OCI-LY7 (cell line): ENCODE measurements at places on chromosomes 16 and 17.

- no peak for DNase-seq
Measured at GRCh38 chr17:80577876-80578570, 33.4 kb downstream of the RPTOR start.

DNA sequence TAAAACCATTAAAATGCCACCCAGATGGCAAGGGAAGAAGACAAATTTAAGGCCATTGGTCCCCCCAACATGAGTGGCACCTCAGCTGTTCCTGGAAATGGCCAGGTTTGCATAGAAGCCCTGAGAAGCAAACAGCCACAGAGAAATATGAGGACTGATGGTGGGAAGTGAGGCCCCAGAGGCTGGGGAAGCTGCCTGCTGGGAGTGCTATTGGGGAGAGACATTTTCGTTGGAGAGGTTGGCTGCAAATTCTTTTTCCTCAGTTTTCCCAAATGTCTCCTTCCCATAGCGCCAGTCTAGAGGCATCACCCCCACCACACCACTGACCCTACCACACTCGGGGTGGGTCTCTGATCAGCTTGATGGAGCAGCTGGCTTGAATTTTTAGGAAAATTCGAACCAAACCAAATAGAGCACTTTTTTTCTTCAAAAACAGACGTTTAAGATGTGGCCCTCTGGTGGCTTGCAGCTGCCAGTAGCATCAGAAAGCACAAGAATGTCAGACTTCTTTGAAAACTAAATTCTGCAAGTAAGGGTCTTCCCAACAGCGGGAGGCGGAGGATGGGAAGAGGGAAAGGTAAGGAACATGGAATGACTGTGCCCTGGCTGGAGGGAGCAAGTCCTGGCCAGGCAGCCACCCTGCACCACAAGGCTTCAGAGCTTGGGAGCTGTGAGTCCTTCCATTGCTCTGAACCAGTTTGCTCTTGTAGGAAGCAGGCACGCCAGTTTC lies 13.2 kb upstream of the SLC12A3 start:
- DNase-seq, result peak; percentile 65

- DNase-seq, result no peak
Measured at GRCh38 chr16:71428883-71429282, 13.0 kb downstream of the TLE7 start.

- no peak for DNase-seq
Measured at GRCh38 chr16:6165330-6165979, 1067.9 kb upstream of the EEF2KMT start.

DNA sequence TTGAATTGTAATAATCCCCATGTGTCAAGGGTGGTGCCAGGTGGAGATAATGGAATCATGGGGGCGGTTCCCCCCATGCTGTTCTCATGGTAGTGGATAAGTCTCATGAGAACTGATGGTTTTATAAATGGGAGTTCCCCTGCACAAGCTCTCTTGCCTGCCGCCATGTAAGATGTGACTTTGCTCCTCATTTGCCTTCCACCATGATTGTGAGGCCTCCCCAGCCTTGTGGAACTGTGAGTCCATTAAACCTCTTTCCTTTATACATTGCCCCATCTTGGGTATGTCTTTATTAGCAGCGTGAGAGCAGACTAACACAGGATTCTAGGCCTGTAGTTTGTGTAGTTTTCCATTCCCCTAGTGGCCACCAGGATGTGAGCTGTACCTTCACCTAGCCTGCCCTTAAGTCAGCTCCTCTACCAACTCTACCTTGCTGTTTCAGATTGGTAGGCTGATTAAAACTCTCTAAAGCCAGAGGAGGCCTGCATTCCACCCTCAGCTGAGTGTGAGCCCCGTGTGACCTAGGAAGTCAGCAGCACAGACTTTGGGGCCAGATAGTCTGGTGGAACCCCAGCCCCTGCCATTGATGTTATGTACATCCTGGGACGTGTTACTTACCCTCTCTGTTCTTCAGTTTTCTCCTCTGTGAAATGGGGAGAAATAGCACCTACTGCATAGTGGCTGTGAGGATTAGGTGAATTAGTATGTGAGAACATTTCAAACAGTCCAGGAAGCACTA lies 252.4 kb upstream of the CACNG5 start:
- DNase-seq, result no peak

DNA sequence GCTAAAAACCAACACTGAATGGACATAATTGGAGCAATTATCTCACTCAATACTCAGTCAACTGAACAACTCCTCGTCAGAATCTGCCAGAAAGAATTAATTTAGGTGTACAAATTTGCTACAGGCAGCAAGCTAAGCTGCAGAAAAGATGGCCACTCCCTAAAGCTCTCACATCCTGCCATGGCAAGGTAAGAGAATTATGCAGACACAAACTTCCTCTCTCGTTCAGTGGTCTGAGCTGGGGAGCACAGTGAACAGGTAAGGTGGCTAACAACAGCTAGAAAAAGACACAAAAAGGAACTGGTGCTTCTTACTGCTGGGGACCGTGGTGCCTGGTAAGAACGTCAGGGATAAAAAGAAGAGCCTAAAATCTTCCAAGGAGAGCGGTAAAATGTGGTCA lies 74.9 kb upstream of the BCAR1 start:
- DNase-seq, result peak; percentile 39

DNA sequence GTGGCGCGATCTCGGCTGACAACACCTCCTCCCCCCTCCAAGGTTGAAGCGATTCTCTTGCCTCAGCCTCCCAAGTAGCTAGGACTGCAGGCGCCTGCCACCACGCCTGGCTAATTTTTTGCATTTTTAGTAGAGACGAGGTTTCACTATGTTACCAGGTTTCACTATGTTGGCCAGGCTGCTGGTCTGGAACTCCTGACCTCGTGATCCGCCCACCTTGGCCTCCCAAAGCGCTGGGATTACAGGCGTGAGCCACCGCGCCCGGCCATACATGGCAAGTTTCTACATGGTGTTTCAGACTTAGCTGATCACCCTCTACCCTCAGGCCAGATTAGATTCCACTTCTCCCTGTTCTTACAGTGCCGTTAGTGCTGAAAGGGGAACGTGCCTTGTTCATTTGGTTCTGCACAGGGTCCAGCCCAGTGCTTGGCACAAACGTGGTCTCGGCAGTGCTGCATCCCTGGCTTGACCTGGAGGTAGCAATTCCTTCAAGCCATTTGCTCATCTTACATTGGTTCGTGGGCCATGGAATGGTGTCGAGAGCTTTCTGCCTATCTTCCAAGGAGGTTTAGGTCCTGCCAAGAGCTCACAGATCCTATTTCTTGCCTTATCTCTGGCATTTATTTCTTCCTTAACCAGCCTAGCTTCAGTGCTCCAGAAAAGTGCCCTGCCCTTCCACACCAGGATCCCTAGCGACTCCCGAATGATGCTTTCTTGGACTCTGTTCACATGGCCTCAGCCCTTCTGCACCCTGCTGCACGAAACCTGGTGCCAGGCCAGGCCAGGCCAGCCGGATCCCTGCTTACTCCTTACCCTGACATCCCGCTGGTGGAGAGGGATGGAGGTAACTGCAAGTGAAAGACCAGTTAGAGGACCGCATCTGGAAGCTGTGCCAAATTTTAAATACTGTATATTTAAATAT lies 14.8 kb upstream of the AURKB start:
- no peak for DNase-seq

DNA sequence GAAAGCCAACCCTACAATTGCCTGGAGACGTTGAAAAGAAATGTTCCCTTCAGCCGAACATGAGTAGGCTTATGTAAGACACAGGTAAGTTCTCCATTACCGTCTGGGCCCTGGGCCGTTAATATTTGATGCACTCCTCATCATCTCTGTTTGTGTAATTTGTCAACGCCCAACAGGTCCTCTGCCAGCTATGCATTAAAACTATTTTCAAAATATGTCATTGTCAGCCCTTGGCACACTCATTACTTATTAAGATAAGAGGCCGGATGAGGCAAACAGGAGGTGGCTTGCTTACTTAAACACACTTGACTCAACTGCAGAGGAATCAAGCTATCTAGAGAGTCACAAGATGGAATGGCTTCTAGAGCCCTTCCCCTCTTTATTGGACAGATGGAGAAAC lies 544.9 kb downstream of the TOX3 start:
- DNase-seq, result no peak

GRCh38 chr17:43769426-43769825 lies 9.4 kb downstream of the DUSP3 start:
- no peak for DNase-seq

GRCh38 chr16:78199325-78200022 lies 100.0 kb downstream of the WWOX start:
- DNase-seq, result no peak

- DNase-seq, result no peak
Measured at GRCh38 chr17:79073706-79074088, 927 bp upstream of the ENGASE start.

- DNase-seq, result no peak
Measured at GRCh38 chr17:9668517-9668916, 23.2 kb downstream of the USP43 start.

DNA sequence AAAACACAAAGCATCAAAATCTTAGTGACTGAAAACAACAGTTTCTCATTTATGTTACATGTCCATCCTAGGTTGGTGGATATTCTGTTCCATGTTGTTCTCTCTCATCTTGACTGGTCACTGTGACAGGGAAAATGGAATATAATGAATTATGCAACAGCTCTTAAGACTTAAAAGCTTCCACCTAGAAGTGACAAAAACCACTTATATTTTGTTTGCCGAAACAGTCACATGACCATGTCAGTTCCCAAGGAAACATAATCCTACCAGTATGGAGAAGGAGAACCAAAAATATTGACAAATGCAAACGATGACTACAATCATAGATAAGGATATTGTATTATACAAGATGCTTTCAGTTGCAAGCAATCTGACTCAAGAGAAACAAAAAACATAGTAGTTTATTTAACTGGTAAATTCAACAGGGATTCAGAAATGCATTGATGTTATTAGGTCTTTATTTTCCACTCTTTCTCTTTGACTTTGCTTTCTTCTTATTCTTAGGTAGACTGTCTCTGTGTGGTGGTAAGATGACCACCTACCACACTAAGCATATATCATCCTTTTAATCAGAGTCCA lies 103.8 kb downstream of the SSH2 start:
- no peak for DNase-seq

- DNase-seq, result peak; percentile 43
Measured at GRCh38 chr16:10868104-10868595, 8.9 kb upstream of the CIITA start.

- no peak for DNase-seq
Measured at GRCh38 chr16:17084130-17084529, 386.6 kb downstream of the XYLT1 start.

- no peak for DNase-seq
Measured at GRCh38 chr17:82281502-82282238, 8.2 kb upstream of the CSNK1D start.

DNA sequence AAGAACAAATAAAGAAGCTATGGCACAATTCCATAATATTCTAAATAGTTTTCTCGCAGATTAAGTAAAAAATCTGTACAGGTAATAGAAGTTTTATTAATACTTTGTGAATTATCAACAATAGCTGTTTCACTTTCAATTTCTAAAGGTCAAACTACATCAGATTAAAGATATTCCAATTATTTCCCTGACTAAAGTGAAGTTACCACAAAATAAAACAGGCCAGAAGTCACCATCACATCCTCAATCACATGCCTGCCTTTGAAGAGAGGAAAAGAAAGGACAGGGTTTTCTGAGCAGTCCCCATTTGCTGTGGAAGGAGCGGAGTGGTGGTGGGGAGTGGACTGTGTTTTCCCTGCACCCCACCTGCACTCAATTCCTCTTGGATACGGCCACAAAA lies 11.1 kb downstream of the ITFG1 start:
- no peak for DNase-seq

DNA sequence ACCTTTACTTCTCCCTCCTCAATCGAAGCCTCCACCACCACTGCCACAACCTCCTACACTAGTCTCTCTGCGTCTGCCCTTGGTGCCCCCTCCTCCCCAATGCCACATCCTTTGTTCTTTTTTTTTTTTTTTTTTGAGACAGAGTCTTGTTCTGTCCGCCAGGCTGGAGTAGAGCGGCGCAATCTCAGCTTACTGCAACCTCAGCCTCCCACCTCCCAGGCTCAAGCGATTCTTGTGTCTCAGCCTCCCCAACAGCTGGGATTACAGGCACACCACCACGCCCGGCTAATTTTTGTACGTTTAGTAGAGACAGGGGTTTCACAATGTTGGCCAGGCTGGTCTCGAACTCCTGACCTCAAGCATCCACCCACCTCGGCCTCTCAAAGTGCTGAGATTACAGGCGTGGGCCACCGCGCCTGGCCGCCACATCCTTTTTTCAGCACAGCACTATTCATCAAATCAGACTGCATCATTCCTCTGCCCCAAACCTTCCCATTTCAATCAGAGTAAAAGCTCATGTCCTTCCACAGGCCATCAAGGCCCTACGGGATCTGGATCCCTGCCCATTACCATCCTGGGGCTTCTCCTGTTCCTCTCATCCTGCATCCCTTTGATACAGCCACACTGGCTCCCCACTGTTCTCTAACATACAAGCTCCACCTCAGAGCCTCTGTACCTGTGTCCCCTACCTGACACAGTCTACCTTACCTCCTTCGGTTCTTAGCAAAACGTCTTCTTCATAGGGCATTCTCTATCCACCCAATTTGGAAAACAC lies 2.0 kb downstream of the KLHL11 start:
- no peak for DNase-seq

DNA sequence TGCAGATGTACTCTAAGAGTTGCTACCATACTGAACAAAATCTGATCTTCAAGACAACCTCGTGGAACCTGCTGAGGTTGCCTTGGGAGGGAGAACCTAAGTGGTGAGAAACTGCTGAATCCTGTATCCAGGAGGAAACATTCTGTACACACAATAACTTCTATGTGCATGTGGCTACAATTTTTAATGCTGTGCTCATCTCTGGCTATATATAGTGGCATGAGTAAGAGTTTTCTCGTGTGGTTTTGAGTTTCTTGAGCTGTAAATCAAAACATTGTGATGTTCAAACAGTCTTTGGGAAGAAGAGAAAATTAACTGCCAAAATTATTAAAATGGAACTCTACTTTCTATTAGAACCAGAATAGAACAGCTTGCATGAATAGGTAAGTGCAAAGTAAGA lies 206.8 kb downstream of the CA10 start:
- DNase-seq, result no peak

DNA sequence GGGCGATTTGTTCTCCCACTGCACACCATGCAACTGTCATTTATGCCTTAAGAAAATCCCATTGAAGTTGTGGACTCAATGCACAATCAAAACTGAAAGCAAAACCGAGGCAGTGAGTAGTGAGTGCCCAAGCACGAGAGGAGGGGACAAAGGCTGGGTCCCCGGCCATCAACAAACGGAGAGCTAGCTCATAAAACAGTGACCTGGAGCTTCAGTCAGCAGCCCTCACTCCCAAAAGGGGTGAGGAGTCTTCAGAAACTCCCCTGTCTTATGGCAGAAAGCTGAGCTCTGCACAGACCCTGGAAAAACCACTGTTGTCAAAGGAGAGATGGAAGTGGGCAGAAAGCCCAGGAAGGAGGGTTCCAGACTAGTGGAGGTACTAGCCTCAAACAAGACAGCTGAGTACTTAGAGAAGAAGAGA lies 96.9 kb downstream of the ADCY9 start:
- DNase-seq, result no peak
